T-cell (primary cell): ENCODE measurements at places on chromosomes 12 and 14.

- no peak for DNase-seq
Measured at GRCh38 chr12:64621257-64621942, 11.1 kb downstream of the RASSF3 start.

DNA sequence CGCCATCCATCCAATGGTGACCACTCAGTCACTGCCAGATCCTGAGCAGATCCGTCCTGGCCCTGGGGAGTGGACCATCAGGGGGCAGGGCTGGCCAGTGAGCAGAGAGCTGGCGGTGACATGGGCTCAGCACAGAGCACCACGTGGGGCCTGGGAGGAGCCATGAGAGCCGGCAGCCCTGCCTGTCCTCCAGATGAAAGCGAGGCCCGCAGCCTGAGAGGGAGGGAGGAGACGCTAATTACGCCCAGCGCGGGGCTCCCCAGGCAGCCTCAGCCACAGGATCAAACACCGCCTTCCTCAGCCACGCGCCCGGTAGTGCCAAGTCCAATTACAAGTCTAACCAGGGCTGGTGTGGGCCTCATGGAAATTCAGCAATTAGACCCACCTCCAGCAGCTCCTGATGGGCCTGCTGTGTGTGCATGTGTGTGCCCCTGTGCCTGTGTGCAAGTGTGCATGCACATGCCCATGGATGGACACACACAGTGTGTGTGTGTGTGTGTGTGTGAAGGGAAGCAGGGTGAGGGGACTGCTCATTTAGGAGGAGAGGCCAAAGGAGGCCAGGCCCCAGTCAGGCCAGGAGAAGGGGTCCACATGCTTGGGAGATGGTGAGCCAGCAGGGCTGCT, 68.0 kb downstream of the KIF26A start:
- no peak for DNase-seq

GRCh38 chr14:100375266-100375962, 52.3 kb downstream of the SLC25A47 start:
- peak; percentile 38 for DNase-seq

- DNase-seq = no peak
Measured at GRCh38 chr12:7361265-7361664, 57.4 kb downstream of the ACSM4 start.

DNA sequence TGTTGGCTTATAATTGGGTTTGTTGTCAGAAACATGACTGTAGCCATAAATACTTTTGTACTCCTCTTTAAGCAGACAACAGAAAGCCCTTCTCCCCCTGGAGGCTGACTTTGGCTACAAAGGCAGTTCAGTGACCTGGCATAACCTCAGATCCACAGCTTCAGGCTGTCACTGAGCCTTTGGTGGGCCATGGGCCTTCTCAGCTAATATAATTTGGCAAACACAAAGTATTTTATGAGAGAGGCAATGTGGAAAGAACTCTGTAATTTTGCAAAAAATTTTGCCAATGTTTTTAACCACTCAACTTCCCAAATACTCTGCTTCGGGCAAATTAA, 15.5 kb upstream of the MGP start:
- no peak for DNase-seq

DNA sequence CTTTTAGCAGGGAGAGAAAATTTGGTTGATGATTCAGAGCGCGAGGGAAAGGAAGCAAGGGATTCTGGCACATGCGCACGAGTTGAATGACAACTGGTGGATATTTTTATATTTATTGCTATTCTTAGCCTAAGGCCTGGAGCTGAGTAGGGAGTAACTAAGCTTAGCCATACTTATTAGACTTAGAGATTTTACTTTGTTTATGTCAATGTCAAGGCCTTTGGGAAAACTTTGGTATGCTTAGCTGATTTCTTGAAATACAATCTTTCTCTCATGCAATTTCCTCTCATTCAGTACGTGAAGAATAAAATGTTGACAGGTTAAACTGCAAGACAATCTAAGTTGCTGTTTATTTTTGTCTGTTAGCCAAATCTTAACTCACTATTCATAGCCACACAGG, 101.1 kb downstream of the CRADD start:
- no peak for DNase-seq

GRCh38 chr14:77583657-77584056, 32.8 kb downstream of the SPTLC2 start:
- no peak for DNase-seq

GRCh38 chr14:37150414-37150813, 22.0 kb downstream of the SLC25A21 start:
- no peak for DNase-seq

GRCh38 chr14:72706485-72706884, 187.4 kb downstream of the DPF3 start:
- DNase-seq = no peak

DNA sequence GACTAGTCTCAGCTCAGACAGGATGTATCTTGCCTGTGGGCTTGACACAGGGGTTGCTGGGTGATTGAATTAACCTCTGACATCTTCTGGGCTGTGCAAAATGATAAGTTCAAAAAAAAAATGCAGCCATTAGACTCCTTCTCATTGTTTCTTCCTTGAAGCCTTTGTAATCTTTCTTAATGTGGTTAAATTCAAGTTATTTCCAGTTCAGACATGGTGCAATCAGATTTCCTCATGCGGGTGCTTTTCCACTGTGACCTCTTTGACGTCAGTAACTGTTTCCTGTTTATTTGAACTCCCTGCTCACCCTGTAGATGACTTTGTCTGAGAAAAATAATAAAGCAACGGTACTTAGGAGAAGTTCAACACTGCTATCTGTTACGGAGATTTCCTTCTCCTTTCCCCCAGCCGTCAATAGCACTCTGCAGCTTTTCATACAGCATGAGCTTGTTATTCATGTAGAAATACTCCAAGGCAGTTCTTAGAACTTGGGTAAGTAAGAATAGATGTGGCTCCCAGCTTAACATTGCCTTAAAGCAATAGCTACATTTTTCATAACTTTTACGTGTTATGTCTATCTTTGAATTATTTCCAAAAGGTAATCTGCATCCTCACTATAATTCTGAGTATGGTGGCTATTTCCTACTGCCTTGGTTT, 155.5 kb downstream of the PRKCH start:
- peak; percentile 53 for DNase-seq

DNA sequence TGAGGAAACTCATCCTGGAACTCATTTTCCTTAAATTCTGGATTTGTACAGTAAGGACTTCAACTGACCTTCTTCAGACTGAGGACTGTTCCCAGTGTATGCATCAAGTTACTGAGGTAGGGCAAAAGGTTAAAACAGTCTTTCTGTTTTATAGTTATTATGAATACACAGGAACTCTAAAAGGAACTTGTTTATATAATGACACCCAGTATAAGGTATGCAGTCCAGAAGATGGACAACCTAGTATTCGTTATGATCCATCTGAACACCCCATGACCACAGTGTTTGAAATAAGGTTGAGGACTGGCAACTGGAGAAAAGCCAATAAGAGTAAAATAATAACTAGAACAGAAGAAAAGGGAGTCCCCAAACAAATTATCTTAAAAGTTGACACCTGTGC, 779.9 kb upstream of the TMEM132C start:
- DNase-seq = no peak

DNA sequence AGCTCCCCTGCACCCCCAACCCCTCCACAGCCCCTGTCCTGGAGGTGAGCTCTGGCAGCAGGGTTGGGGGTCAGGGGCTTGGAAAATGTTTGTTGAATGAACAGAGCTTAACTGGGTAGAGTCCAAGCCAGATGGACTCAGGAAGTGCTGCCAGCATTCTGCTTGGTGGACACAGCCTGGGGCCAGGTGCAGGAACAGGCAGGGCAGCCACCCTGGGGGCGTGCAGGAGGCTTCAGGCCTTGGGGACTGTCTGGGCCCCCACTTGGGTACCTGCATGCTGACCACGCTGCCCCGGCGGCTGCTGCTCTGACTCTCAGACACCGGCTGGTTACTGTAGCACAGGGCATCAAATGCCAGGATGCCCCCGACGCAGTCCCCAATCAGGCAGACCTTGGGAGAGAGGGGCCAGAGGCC, 15.7 kb downstream of the ARL6IP4 start:
- no peak for DNase-seq

GRCh38 chr12:120944645-120945217, 33.6 kb upstream of the HNF1A start:
- DNase-seq = peak; percentile 56

DNA sequence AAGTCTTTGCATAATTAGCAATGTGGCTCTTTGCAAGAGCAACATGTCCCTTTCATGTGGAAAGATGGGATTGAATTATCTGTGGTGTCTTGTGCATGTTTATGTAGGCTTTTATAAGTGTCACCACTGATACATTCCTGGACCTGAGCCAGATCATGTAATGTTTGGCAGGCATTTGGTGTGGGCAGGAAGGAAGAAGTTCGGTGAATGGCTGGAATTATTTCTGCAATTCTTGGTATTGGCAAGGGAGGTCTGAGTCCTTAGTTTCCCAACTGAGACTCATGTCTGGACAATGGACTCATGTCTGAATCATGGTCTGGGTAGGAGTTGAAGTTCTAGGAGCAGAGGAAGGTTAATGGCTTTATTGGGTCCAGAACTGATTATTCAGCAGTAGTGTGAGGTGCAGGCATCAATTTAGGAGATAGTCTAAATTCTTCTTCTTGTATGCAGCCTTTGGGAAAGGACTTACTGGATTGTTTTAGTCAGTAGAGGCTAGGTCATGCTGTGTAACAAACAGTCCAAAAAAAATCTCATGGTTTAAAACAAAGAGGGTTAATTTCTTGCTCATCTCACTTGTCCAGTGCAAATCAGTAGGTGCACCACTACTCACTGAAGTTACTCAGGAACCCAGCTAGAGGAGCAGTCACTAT, 186.5 kb upstream of the LHX5 start:
- DNase-seq = no peak

GRCh38 chr12:42893803-42894202, 304.3 kb upstream of the PRICKLE1 start:
- DNase-seq = no peak

GRCh38 chr12:31518680-31519227, 72.2 kb downstream of the DENND5B start:
- DNase-seq = no peak

DNA sequence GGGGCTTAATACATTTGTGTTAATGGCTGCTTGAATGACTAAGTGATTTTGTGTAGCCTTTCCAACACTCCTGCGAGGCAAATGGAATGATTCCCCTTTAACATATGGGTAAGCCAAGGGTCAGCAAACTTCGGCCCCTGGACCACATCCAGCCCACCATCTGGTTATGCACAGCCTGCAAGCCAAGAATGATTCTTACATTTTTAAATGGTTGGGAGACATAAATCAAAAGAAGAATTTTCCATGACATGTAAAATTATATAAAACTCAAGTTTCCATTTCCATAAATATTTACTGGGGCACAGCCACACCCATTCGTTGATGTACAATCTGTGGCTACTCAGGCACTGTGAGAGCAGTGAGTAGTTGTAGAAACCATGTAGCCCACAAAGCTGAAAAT, 9.0 kb downstream of the SLC8B1 start:
- no peak for DNase-seq

GRCh38 chr14:79193689-79194477, 1017.4 kb downstream of the DIO2 start:
- DNase-seq = no peak

DNA sequence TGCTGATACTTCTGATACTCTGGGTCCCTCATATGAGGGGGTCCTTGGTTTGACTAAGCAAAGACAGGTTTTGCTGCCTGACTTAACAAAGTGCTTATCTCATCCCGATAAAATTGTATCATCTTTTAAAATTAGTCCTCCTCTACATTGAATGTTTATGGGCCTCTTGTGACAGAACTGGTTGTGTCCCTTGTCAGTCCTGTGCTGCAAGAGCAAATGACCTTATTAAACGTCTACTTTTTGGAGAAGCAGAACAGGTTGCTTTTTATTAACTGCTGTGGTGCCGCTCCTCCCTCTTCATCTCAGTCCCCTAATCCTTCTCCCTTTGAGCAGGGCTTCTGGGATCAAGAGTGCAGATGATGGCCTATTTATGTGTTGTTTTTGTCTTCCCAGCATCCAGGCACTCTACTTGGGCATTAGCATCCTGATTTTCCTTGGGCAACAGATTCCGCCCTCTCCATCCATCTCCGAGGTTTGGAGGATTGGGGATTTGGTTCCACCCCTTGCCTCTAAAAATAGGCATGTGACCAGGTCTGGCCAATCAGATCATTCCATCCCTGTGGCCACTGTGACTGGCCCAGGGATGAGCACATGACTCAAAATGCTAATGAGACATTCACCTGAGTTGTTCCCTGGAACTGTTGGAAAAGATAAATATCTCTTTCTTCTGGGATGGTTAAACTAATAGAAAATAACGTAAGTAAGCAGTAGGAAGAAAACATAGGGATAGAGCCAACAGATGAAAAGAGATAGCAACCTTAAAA, 2.9 kb upstream of the DENR start:
- DNase-seq = no peak

- no peak for DNase-seq
Measured at GRCh38 chr14:35965400-35965799, 139.3 kb downstream of the BRMS1L start.

GRCh38 chr14:104107611-104108569, 22.4 kb downstream of the ASPG start:
- no peak for DNase-seq

- DNase-seq = no peak
Measured at GRCh38 chr12:62135553-62136200, 124.5 kb upstream of the USP15 start.

DNA sequence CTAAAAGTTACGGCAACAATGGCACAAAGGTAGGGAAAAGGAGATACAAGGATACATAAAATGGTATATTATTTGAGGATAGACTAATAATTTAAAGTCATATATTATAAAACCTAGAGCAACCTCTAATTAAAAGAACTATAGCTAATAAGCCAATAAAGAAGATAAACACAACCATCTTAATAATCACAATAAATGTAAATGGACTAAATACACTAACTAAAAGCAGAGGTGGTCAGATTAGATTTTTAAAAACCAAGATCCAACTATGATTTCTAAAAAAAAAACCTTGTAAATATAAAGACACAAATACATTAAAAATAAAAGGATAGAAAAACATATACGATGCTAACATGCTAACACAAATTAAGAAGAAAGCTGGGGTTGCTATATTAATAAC, 10.7 kb upstream of the LLPH start:
- no peak for DNase-seq

DNA sequence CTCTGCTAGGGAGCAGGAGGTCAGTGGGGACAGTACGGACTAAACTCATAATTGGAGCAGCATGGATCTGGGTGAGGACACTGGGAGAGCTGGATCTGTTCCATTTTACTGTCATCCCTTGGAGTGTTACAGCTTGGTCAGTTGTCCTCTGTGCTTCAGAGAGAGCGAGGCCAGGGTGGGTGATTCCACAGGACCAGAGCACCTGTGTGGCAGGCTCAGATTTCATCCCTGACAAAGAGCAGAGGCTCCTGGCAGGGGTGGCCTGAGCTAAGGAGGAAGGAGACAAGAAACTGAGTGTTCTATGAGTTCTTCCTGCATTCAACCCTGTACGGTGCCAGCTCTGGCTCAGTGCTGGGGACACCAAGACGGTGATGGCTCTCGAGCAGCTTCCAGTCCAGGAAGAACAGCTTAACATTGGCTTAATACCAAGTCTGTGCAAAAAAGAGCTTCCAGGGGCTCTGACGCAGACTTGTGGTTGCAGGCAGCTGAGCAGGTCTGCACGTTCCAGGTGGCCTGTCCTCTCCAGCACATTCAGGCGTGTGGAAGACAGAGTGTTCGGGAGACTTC, 8.4 kb upstream of the PGF start:
- DNase-seq = no peak

- no peak for DNase-seq
Measured at GRCh38 chr14:77041881-77042545, 13.5 kb upstream of the IRF2BPL start.

- no peak for DNase-seq
Measured at GRCh38 chr12:108304633-108305032, 34.5 kb downstream of the CMKLR1 start.

GRCh38 chr14:28673056-28673455, 93.5 kb upstream of the FOXG1 start:
- no peak for DNase-seq
